C1 segment of cervical spinal cord (tissue), 14 donors: ENCODE measurements at places on chromosomes 13 and 19.
A peak's percentile ranks its signal among the peaks of the same experiment; 100 is the strongest.

DNA sequence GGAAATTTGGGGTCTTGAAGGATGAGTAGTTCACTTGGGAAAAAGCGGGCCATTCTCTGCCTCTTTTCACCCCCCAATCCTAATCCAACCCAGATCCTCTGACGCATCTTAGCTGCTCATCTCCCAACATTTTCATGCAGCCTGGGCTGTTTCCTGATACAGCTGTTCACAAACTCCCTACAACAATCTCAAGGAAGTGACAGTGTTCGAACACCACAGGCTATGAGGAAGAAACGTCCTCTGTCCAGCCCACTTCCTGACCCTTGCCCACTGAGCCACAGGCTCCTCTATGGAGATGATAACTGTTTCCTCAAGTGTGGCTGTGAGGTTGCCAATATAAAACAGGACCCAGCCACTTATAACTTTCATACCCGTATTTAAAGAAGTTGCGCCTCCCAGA lies 16.2 kb downstream of the LMTK3 start:
- no peak for DNase-seq

- DNase-seq, result no peak
These were observed 76.7 kb downstream of the RASL11A start for GRCh38 chr13:27347211-27347772.

DNA sequence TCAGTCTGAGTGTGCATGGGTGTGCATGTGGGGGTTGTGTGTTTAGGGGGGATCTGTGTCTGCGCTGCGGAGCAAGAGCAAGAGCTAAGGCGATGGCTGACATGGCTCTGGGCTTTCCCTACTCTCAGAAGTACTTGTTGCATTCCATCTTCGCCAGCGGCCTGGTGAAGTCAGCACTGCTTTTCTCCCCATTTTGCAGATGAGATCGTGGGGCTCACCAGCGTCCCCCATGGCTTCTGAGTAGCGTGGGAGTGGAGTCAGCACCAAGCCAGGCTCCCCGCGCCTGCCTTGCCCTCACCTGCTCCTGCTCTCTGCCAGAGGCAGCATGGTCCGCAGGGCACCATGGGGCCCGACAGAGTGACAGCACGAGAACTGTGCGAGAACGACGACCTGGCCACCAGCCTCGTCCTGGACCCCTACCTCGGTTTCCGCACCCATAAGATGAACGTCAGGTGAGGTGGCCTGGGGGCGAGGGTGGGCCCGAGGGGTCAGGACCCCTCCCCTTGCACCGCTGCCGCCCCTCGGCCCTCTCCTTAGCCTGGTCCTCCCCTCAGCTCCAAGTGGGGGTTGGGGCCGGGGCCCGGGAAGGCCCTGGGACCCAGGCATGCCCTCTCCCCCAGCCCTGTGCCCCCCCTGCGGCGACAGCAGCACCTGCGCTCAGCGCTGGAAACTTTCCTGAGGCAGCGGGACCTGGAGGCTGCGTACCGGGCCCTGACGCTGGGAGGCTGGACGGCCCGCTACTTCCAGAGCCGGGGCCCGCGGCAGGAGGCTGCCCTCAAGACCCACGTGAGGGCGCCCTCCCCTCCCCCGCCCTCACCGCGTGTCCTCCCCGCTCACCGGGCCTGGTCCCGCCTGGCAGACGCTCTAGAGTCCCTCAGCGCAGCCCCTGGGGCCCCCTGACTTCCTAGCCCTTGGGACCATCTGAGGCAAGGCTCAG lies 2.2 kb downstream of the KMT5C start:
- DNase-seq, result no peak

DNA sequence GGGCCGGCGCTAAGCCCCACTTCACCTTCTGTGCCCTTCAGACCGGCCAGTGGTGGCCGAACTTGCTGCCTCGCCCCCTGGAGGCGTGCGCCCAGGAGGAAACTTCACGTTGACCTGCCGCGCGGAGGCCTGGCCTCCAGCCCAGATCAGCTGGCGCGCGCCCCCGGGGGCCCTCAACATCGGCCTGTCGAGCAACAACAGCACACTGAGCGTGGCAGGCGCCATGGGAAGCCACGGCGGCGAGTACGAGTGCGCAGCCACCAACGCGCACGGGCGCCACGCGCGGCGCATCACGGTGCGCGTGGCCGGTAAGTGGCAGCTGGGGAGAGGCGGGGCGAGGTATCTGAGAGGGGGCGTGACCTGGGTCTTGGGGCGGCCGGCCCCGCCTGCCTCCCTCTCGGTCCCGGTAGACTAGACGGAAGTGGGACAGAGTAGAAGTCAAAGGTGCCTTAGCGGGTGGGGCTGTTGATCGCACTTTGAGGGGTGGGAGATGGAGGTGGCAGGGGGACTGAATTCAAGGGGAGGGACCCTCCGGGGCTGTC lies 5.6 kb downstream of the ICAM5 start:
- DNase-seq, result no peak

DNA sequence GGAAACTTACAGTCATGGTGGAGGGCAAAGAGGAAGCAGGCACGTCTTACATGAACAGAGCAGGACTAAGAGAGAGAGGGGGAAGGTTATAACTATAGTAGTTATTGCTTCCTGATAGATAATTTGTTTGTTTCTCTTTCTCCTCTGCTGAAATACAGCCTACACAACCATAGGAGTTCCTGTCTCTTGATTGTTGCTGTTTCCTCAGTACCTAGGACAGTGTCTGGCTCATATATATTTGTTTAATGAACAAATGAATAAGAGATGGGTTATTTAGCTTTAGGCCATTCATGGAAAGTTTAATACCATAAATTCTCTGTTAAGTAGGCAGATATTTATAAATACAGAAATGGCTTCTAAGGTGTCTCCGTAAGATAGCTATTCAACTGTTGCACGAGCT lies 95.2 kb downstream of the PCCA start:
- no peak for DNase-seq

DNA sequence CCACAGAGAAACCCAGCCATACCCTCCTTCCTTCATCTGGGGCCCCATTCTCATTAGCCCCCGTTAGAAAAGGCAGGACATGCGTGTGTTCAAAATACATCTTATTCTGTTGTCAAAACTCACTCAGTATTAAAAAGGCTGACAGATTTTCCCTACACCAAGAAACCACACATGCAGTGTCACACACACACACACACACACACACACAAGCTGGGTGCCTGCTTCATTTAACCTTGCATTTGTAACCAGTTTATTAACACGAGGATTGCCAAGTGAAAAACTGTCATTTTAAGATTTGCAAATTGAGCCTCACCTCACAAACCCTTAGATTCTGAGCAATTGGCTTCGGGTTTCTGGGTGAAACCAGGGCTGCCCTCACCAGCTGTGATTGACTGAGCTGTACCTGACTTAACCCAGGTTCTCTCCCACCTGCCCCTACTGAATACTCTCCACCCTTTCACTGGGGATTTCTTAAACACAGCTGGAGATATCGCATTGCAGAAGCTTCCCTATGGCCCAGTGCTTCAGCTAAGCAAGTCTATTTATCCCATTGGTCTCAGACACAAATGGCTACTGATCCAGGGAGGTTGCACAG lies 172.7 kb upstream of the ZNF507 start:
- no peak for DNase-seq

DNA sequence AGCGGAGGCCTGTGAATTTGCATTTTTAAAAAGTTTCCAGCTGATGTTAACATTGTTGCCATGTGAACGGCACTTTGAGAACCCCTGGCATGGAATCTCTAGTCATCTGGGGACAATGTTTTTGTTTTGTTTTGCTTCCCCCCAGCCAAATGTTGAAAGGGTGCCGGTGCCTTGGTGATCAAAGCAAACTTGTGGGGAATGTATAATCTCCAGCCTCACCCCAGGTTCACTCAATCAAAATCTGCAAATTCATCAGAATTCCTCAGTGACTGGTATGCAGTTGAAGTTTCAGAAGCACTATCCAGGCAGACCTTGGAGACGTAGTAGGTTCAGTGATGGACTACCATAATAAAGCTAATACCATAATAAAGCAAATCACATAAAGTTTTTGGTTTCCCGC lies 428.7 kb downstream of the MYO16 start:
- DNase-seq, result no peak

DNA sequence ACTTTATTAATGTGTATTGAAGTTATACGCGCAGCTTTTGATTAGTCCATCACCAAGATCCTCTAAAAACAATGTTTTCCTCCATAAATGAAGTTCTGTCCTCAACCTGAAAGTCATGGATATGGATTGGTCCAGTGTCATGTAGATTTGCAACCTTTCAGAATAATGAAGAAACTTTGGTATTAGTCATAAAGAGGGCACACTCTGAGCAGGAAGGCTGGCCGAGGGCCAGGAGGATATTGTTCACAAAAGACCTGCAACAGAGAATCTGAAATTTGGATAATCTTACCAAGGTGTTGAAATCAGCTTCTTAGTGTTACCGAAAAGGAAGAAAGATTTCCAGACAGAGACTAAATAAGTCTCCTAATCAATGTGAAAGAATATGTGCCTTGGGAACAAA lies 20.7 kb downstream of the CLDN10 start:
- no peak for DNase-seq

GRCh38 chr19:1406774-1407527 lies 435 bp upstream of the DAZAP1 start:
- peak; percentile 95 for DNase-seq

- DNase-seq, result no peak
These were observed 85.1 kb upstream of the UFM1 start for GRCh38 chr13:38264363-38265131.

- DNase-seq, result no peak
These were observed 17.0 kb downstream of the EPS8L1 start for GRCh38 chr19:55092423-55093318.

DNA sequence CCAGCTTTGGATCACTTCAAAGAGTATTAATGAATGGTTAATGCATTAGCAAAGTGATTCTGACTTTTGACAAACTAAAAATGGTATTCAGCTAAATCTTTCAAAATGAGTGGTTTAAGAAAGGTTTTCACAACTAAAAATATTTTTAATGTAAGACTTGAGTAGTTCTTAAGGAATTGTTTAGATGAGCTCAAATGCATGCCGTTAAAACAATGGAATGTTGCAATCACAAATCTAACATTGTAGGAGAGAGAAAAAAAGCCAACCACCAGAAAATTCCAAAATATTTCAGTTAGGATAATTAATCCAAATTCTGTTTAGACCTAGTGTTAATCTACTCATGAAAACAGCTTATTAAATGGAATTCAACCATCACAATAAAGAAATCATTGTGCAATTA lies 1044.8 kb upstream of the SLC10A2 start:
- DNase-seq, result no peak

GRCh38 chr19:30755581-30755980 lies 383.4 kb downstream of the ZNF536 start:
- DNase-seq, result no peak

DNA sequence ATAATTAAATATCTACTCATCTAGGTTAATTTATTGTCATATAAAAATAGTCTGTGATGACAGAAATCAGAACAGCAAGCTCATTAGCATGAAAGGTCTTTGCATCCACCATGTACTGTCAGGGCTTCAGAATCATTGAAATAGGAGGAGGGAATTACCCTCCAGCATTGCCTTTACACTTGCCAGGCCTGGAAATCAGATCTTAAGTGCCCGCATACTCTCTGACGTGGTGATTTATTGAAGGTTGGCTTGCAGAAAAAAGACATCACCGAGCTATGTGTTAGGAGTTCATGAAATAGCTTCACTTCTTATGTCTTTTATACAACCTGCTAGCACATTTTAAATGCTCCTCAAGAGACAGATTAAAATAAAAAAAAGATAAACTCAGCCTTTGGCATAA lies 661.7 kb upstream of the SLITRK1 start:
- no peak for DNase-seq

GRCh38 chr13:112711528-112712265 lies 21.9 kb downstream of the ATP11A start:
- DNase-seq, result no peak

GRCh38 chr19:4981681-4981958 lies 12.7 kb downstream of the KDM4B start:
- DNase-seq, result no peak

DNA sequence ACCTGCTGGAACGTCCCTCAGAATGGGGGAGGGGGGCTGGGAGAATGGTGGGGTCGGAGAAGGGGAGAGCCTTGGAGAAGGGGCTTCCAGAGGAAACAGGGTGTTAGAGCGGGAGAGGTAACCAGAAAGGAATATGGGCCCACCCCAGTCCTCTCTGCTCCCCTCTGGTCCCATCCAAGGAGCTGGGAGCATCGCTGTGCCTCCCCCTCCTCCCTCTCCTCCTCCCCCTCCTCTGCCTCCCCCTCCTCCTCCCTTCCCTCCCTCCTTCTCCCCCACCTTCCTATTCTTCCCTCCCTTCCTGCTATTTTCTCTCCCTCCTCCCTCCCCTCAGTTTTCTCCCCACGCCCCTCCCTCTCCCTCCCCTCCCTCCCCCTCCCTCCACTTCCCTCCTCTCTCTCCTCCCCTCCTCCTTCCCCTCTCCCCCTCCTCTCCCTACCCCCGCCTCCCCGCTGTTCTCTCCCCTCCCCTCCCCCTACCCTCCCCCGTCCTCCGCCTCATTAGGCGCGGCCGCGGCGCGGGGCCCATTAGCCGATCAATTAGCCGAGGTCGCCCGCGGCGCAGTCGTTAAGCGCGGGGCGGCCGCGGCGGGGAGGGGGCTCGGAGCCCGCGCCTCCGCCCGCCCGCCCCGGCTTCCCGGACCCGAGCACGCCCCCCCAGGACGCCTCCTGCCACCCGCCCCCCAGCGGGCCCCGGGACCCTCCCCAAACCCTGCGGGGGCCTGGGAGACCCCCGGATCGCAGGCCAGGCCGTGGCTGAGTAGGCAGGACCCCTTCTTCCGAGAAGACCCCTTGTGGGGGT lies 15.4 kb downstream of the TLE5 start:
- DNase-seq, result no peak

- peak; percentile 75 for DNase-seq
These were observed 177.5 kb downstream of the DCLK1 start for GRCh38 chr13:35953537-35954206.

DNA sequence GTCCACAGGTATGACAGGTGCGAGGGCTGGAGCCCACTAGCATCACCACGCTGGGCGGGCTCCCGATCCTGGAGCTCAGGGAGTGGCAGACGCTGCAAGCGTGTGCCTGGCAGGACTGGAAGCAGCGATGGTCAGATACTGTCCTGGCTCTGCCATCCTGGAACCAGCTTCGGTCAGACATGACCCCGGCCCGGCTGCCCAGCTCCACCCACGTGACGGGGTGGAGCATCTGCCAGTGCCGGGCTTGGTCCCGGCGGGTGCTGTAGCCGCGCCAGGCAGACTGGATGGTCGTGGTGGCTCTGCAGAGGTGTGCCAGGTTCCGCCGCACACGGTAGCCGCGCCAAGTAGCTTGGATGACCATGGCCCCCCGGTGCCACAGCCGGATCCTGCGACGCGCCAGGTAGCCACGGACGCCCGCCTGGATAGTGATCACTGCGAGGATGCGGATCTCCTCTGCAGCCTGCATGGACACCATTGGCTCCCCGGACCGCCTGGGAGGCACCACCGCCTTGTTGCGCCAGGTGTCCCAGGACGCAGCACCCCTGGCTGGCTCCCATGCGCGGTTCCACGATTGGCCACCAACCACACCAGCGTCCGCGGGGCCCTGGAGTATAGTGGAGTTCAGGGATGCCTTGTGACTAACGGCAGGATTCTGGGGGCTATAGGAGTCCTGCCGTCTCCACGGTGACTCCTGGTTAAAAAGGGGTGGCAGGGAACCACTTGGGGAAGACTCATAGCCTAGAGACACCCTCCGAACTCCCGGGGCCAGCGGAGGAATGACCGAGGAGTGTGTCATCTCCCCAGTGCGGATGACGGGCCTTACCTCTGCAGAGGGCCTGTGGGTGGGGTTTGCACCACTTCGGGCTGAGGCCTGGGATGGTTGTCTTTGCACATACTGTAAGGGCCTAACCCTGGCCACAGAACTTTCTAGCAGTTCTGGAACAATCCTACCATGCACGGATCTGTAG lies 16.5 kb downstream of the IQCN start:
- no peak for DNase-seq

GRCh38 chr13:88005188-88005587 lies 334.0 kb downstream of the SLITRK5 start:
- DNase-seq, result no peak

- DNase-seq, result no peak
These were observed 46.8 kb downstream of the ZNF85 start for GRCh38 chr19:20969898-20970297.
